ENCODE measurements at places on chromosomes 11 and 22. TPM values are rescaled to one million over a fixed set of nuclear protein-coding genes. Genes with fewer than 3 reads are reported as not detected.

TBCEL gene
- total RNA-seq = 18.3 TPM

SHANK3 gene
- total RNA-seq = 1.1 TPM

DNA sequence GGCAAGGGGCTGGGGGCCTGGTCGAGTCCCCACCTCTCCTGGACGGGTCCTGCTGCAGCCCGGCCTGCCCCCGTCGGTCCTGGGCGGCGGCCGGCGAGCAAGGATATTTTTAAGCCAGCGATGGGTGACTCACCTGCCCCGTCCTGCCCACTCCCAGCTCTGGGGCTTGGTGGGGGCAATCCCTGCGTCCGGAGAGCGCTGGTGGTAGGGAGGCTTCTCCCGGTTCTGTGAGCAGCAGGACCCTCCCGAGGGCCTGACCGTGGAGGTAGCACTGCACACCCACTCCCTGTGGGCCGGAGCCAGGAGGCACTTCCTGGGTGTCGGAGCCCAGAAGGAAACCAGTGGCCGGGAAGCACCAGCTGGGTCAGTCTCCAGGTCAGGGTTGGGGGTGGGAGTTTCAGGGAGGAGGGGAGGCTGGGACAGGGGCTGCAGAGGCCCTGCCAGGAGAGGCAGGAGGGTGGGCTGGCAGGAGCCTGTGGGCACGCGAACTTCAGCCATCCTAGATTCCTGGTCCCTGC, 467 bp downstream of the EPS8L2 start:
- DNase-seq = no peak

GRCh38 chr11:62508336-62509058, 38.1 kb downstream of the AHNAK start:
- peak; percentile 94 for DNase-seq

- DNase-seq = peak; percentile 48
These were observed at the start of gene CARD10 for GRCh38 chr22:37519268-37520195. TSS of gene CARD10 (minus strand) at chr22:37519415. CDS start at chr22:37519200, 215 bp downstream.

DNA sequence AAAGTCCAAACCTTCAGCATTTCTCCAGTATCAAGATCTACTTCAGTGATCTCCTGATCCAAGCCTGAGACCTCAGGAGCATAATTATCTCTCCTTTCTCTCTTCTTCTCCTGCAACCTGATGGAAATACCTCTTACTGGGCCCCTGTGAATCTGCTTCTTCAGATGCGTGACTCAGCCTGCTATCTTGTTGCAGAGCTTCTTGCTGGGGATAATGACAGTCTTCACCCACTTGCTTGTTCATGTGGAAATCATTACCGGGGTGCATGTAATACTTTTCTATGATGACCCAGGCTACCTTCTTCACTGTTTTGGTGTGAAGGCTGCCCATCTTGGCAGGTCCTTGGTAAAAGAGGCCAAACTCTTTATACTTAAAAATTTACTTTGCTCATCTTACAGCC, 140.0 kb upstream of the POU2AF2 start:
- DNase-seq = no peak

- DNase-seq = peak; percentile 50
These were observed 1.2 kb downstream of the PHLDA2 start for GRCh38 chr11:2927851-2928604.

- DNase-seq = no peak
These were observed 21.6 kb upstream of the RFPL2 start for GRCh38 chr22:32226326-32227104.
